ENCODE measurements at places on chromosomes 1 and 21.

- no peak for DNase-seq
Measured at GRCh38 chr1:22837332-22837731, 126.7 kb downstream of the EPHB2 start.

- DNase-seq: no peak
Measured at GRCh38 chr1:116253566-116254382, 119.3 kb upstream of the ATP1A1 start.

DNA sequence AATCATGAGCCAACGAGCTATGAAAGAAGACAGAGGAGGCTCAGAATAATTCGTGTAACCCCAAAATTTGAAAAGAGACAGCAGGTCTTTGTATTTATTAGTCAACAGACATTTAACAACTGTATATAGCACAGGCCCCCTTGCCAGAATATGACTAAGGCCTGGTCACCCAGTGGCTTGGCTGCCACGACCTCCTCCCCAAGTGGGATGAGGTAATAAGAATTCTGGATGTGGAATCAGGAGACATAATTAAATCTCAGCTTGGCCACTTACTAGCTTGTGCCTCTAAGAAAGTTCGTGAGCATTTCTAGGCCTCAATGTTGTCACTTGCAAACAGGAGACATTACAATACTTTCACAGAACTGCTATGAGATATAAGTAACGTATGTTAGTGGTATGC, 134.2 kb upstream of the TNFSF4 start:
- no peak for DNase-seq

DNA sequence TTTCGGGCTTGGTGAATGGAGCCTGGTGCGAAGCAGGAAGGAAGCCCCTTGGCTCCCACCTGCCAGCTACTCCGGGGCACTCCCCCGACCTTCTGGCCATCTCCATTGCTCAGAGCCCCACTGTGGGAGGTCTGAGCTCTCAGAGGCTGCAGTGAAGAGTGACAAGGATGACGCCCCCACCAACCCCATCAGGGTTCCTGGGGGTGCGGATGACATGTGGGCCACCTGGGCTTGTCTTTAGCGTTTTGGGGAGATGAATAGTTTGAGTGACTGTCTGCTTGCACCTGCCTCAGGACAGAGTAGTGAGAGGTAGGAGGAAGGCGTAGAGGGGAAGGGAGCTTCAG, 43.2 kb upstream of the LBR start:
- no peak for DNase-seq
